ENCODE measurements at places on chromosomes 5 and 9. TPM values are rescaled to one million over a fixed set of nuclear protein-coding genes. Genes with fewer than 3 reads are reported as not detected.

The ARL14EPL gene
- polyA plus RNA-seq = not detected

GRCh38 chr5:142358121-142358520, 33.3 kb upstream of the SPRY4 start:
- DNase-seq = no peak
- H3K4me1 ChIP-seq = peaks cover 15% of the 10 kb centered on the region
- H3K4me3 ChIP-seq = no peak overlapping the region

GRCh38 chr5:95285409-95285755, 488 bp upstream of the MCTP1 start:
- H3K36me3 ChIP-seq = no peaks in the 10 kb centered on the region
- peak overlapping the region; percentile 53 for H3K4me3 ChIP-seq

DNA sequence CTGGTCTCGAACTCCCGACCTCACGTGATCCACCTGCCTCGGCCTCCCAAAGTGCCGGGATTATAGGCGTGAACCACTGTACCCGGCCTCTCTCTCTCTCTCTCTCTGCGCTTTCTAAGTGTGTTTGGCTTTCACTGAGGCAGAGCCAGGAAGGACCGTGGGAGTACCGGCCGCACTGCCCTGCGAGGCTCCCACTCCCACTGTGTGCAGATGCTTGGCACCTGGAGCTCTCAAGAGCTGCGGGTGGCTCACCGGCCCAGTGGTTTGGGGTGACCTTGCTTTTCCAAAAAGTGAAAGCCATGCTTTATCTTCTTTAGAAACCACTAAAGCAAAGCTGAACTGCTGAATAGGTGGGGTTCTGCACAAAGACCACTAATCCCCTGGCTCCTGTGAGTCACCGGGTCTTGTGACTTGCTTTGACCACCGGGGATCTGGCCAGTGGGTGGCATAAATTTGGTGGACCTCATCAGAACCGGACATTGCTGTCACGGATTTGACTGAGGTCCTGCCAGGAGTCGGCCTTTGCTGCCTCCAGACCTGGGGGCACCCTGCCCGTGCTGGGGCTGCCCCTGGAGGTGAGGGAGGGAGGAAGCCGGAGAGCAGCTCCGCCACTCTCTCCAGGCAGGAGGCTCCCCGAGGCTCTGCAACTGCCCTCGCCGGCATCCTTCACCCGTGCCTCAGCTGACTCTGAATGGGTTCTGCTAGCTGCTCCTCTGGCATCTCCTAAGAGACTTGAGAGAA, 228.9 kb downstream of the FANCC start:
- no peak for DNase-seq
- H3K4me1 ChIP-seq = peaks cover 83% of the 10 kb centered on the region
- H3K36me3 ChIP-seq = peaks cover 54% of the 10 kb centered on the region
- H3K27ac ChIP-seq = peak overlapping the region; percentile 43
- H3K27me3 ChIP-seq = no peaks in the 10 kb centered on the region
- no peak overlapping the region for H3K4me3 ChIP-seq

GRCh38 chr9:130429381-130429780, 15.4 kb upstream of the ASS1 start:
- no peak overlapping the region for H3K27ac ChIP-seq
- peaks cover 28% of the 10 kb centered on the region for H3K27me3 ChIP-seq
- peaks cover 19% of the 10 kb centered on the region for H3K36me3 ChIP-seq
- no peak for DNase-seq

DNA sequence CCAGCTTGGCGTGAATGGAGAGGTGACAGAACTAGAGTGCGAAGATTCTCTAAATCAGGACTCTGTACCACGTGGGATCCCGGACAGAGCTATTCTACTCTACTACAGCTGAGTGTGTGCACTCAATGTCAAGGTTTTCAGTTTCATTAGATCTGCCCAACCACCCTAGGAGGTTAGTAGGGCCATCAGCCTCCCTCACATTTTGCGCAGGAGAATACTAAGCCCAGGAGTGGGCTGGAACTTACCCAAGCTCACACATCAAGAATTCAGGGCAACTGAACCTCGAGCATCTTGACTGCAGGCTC, 68.3 kb upstream of the TBC1D2 start:
- no peaks in the 10 kb centered on the region for H3K27me3 ChIP-seq
- H3K27ac ChIP-seq = no peak overlapping the region
- H3K4me1 ChIP-seq = peaks cover 10% of the 10 kb centered on the region
- peaks cover 17% of the 10 kb centered on the region for H3K36me3 ChIP-seq

DNA sequence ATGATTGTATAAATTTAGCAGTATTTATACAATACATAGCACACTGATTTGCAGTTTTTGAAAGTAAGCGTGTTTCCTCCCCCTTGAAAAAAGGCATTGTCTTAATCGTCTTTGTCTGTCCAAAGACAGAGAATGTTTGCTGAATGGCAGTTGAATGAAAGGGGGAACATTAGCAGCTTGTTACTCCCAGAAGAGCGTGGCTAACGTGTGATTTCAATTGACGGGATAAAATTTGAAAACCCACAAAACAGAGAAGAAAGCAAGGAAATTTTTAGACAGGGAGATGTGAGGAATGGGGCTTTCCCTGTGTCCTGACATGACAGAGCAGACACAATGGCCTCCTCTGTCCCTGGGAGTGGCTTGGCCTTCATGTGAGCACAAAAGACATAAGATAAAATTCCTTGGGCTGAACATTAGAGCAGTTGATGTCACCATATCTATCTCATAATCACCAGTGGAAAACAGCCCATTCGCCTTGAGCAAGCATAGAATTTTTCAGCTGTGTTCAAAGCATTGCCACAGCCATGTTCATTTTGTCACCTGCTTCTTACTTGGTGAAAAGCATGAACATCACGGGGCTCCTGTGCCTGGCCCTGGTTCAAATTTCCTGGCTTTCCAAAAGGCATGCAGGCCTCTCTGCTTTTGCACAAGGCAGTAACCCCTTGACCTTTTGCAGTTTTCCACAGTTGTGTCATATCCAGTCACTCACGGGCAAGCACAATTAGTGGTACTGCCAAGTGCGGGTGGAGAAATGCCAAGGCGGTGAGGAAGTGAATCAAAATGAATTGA, 126.9 kb downstream of the TLE1 start:
- peaks cover 6% of the 10 kb centered on the region for H3K4me1 ChIP-seq
- H3K4me3 ChIP-seq = no peak overlapping the region
- peaks cover 2% of the 10 kb centered on the region for H3K27me3 ChIP-seq
- no peak overlapping the region for H3K27ac ChIP-seq

DNA sequence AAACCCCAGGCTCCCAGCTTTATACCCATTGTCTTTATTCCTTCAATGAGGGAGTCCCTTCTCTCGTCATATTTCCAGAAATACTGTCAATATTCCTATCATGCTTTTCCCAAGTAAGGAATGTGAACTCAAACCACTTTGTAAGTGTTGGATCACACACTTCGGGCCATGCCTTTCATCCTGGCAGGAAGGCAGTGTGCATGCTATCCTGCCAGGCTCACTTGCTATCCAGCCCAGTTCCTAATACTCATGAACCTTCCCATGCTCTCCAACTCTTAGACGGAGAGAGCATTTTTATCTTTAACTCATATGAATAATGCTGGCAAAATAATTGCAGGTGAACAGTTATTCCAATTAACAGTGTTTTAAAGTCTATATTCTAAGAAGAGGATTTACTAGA, 639.9 kb upstream of the ACO1 start:
- H3K36me3 ChIP-seq = no peaks in the 10 kb centered on the region
- no peak for DNase-seq
- H3K27me3 ChIP-seq = no peaks in the 10 kb centered on the region
- no peak overlapping the region for H3K4me3 ChIP-seq
- H3K4me1 ChIP-seq = no peaks in the 10 kb centered on the region

DNA sequence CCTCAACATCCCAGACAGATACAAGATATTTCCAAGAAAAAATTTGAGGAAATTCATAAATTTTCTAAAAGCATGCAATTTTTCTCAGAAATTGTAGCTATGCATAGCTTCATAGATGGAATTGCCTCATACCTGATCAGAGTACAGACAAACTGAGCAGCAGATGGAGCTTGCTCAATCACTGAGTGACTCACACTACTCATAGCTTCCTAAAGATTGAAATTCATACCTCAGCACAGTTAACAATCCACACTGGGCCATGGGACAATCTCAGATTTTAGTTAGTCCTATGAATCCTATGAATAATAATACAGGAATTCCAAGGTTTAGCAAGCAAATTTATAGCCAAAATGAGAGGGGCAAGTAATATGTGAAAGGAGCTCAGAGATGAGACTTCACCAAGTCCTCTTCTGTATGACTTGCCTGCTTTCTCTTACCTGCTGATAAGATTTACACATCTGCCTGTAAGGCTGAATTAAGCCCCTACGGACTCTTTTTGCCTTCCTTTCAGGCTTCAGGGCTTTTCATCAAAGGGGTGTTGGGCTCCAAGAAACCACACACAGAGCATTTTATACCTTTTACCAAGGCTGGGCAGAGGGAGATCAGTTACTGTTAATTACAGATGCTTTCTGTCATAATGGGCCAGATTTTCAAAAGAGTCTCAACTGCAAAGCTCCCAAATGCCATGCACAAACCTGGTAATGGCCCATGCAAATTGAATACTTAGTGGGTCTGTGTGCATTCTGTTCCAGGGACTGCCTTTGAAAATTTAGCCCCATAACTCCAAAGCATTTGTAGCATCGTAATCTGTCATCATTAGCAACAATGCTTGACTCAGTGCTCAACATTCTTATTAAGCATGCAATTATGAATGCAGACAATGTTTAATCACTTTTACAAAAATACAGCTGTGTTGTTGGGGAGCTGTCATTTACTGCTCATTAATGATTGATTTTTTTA, 439.3 kb downstream of the DTWD2 start:
- H3K27ac ChIP-seq = no peak overlapping the region
- no peak for DNase-seq
- no peaks in the 10 kb centered on the region for H3K27me3 ChIP-seq
- no peaks in the 10 kb centered on the region for H3K36me3 ChIP-seq
- H3K4me3 ChIP-seq = no peak overlapping the region

DNA sequence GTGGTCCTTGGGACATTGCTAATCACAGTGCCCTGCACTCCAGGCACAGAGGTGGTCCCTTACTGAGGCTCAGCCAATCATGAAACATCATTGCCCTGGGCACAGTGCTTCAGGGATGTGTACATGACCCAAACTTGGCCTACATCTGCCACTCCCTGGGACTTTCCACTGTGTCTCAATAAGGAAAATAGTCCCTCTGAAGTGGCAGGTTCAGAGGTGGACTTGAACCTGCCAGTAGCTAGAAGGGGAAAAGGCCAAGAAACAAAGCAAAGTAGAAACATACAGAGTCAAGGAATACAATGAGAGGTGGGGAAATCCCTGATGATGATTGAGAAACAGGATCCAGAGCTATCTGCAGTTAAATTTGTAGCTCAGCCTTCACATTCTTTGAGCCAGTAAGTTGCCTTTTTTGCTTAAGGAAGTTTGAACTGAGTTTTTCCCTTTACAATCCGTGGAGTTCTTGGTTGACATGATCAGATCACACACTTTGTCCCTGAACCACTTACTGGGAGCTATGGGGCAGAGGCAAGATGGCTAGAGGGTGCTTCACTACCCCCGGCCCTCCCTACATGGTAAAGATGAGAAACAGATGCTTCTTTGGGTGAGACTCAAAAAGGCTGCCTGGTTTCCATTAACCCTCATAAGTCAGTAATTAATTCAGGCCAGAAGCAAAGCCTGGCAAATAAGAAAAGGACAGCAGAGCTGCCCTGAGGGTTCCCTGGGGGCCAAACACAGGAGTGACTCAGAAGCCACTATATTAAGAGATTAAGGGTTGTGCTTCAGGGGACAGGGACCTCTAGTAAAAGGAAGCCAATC, 57.6 kb downstream of the SH3TC2 start:
- no peak overlapping the region for H3K27ac ChIP-seq
- H3K4me3 ChIP-seq = no peak overlapping the region
- no peak for DNase-seq
- no peaks in the 10 kb centered on the region for H3K27me3 ChIP-seq

DNA sequence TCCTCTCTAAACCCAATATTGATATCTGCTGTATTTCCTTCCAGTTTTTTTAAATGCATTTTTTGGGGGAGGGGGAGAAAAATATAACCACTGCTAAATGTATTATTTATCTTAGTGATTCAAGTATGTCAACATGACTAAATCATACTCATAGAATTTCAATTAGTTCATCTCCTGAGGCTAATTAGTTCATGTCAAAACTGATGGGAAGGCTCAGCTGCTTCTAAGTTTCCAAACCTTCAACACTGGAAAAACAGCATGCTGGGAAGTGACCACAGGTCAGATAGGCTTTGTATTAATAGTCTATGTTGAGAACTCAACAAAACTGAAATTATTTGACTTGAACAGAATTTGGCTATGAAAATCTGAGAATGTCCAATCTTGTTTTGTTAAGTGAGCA, 118.7 kb downstream of the TTLL11 start:
- no peaks in the 10 kb centered on the region for H3K4me1 ChIP-seq
- DNase-seq = no peak
- no peak overlapping the region for H3K27ac ChIP-seq
- no peaks in the 10 kb centered on the region for H3K27me3 ChIP-seq

GRCh38 chr5:58794875-58795274, 212.0 kb downstream of the RAB3C start:
- no peaks in the 10 kb centered on the region for H3K36me3 ChIP-seq
- H3K4me3 ChIP-seq = no peak overlapping the region
- no peak for DNase-seq
- no peaks in the 10 kb centered on the region for H3K4me1 ChIP-seq
- H3K27me3 ChIP-seq = no peaks in the 10 kb centered on the region

DNA sequence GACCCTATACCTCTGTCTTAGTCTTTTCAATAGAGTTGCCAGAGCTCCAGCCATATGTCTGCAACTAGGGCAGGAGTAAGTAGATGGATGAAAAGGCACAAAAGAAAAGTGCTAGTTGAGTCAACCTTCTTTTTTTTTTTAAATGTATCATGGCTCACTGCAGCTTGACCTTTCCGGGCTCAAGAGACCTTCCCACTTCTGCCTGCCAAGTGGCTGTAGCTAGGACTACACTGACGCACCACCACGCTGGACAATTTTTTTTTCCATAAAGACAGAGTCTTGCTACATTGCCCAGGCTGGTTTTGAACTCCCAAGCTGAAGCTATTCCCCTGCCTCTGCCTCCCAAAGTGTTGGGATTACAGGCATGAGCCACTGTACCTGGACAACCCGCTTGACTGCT, 27.3 kb downstream of the FOXE1 start:
- no peaks in the 10 kb centered on the region for H3K36me3 ChIP-seq
- peaks cover 12% of the 10 kb centered on the region for H3K4me1 ChIP-seq
- no peak overlapping the region for H3K27ac ChIP-seq
- peaks cover 3% of the 10 kb centered on the region for H3K27me3 ChIP-seq

DNA sequence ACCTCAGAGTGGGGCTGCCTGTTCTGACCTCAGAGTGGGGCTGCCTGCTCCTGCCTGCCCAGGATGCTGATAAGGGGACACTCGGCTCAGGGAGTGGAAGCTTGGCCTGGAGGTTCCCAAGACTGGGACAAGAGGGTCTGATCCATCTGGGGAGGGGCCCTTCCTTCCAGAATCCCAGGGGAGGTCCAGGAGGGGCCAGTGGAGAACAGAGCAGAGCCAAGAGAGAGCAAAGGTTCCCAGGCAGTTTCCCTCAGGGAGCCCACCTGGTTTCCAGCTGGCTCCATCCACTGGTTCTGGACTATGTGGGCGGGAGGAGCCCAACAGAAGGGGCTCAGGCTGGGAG, 49.1 kb upstream of the RNU6ATAC start:
- H3K36me3 ChIP-seq = no peaks in the 10 kb centered on the region
- no peaks in the 10 kb centered on the region for H3K27me3 ChIP-seq
- no peak overlapping the region for H3K27ac ChIP-seq
- no peak for DNase-seq

GRCh38 chr9:16732546-16732945, 137.9 kb downstream of the BNC2 start:
- peaks cover 29% of the 10 kb centered on the region for H3K27me3 ChIP-seq
- no peak overlapping the region for H3K4me3 ChIP-seq
- H3K4me1 ChIP-seq = no peaks in the 10 kb centered on the region
- no peak overlapping the region for H3K27ac ChIP-seq
- no peak for DNase-seq
- no peaks in the 10 kb centered on the region for H3K36me3 ChIP-seq

Data from spinal cord (tissue), 10 donors.